ENCODE measurements at places on chromosomes 2 and 18.
A peak's percentile ranks its signal among the peaks of the same experiment; 100 is the strongest.

DNA sequence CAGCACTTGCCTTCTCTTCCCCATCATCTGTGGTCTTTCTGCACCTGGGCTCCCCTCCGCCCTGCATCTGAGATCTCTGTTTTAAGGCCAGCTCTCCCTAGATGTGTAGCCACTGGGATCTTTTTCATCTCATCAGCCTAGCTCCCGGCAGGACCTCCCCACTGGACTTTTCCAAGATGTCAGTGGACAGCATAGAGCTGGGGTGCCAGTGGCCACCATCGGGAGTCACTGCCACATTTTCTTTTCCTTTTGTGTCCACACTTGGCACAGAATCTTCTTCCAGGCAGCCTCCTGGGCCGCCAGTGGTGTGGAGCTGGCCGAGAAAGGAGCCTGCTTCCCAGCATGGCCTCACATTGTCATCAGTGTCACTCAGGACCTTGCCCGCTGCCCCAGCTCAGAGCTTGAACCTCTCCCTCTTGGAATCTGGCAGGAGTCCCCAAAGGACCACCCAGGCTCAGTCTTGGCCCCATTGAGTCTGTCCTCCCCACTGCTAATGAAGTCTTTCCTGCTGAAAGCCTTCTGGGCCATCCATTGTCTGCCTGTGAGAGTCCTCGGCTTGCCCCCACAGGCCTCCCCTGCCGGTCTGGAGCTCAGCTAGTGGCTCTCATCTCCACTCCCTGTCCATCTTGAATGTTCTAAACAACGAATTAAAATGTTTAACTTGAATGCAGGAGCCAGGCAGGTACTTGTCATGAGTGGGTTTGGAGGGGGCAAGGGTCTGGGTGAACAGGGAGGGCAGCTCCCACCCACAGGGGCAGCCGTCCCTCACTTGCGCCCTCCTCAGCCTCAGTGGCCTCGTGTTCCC is 324.4 kb downstream of the GBX2 start:
- DNase-seq, result no peak

GRCh38 chr2:162091325-162092007 is 17.5 kb upstream of the DPP4 start:
- DNase-seq, result no peak

- DNase-seq, result no peak
These were observed 200.6 kb upstream of the SIX2 start for GRCh38 chr2:45209875-45210274.

DNA sequence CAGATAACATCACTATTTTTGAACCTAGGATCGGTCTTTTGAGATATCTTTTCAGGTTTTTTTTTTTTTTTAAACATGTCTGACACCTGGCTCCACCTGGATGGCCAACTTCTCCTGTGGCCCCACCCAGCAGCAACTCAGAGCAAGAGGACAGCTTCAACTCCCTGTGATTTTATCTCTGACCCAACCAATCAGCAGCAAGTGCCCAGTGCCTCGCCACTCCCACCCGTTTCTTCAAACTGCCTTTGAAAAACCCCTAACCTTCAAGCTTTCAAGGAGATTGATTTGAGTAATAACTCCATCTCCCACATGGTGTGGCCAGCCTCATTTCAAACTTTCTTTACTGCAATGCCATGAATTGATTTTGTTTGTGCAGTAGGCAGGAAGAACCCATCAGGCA is 19.0 kb downstream of the MYO3B start:
- no peak for DNase-seq

DNA sequence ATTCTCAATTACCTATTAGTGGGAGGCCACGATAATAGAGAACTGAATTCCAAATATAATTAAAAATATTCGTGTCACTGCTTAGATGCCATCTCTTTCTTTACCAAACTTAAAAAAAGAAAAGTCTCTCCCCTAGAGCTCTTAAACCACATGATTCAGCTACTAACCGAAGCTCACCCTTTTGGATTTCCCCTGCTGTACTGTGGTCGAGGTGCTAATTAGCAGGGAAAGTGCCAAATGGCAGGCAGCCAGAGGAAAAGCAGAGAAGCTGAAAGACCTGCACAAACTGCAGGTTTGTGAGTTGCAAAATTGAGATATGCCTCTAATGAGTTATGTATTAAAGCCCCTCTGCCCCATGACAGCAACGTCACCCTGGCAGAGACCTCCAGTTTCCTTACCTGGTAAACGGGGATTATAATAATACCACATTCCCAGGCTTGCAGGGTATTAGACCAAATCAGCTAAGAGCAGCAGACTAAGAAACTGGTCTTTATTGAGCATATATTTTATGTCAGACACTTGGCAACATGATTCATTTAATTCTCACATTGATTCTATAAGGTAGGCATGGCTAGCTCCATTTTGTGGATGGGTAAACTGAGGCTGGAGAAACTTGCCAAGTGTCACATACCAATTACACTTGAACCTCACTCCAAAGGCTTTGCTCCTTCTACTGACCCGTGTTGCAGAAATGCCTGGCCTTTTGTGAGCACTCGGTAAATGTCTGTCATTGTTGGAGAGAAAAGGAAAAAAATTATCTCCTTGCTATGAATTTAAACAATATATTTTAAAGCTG is 259.7 kb downstream of the LPIN1 start:
- DNase-seq, result peak; percentile 69

DNA sequence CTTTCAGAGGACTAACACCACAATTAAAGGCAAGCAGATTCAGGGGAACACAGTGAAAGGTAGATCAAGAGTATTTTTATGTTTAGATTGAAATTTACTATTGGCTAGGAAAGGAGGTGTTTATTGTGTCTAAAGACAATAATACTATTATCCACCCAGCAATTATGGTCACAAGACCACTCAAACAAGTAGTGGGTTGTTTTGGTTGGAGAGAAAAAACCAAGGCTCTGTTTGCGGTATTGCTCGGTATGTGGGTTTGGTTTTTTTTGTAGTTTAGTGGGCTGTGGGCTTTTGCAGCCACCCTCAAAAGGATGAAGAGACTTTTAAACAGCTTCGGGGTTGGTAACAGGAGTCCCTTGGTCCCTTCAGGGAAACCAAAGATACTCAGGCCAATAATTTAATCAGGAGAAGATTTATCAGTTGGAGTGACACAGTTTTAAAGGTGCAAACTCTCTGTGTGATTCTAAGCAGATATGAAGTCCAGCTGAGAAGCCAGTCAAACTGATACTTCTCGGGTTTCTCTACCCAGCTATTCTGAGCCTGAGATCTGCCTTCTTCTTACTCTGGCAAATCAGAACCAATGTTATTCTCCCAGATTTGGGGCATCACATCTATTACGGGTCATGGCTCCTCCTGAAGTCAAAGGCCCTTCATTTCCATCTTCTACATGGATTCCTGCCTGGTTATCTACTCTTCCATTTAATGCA is 55.3 kb downstream of the DCC start:
- no peak for DNase-seq

DNA sequence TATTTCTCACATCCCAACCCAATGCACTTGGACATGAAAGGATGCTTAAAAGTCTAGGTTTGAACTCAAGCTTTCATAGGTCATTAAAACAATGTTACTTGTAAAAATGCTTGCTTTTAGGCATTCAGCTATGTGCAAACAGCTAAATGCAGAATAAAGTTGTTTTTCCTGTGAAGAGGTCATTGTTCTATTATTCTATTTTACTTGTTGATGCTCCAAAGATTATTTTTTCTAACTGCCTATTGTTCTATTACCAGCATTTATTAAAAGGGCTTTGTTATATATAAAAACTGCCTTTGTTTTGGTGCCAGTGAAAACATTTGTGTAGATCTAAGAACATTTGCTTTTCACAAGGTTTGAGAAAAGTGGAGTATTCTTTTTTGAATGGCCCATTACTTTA is 49.4 kb downstream of the TMEM178A start:
- no peak for DNase-seq

DNA sequence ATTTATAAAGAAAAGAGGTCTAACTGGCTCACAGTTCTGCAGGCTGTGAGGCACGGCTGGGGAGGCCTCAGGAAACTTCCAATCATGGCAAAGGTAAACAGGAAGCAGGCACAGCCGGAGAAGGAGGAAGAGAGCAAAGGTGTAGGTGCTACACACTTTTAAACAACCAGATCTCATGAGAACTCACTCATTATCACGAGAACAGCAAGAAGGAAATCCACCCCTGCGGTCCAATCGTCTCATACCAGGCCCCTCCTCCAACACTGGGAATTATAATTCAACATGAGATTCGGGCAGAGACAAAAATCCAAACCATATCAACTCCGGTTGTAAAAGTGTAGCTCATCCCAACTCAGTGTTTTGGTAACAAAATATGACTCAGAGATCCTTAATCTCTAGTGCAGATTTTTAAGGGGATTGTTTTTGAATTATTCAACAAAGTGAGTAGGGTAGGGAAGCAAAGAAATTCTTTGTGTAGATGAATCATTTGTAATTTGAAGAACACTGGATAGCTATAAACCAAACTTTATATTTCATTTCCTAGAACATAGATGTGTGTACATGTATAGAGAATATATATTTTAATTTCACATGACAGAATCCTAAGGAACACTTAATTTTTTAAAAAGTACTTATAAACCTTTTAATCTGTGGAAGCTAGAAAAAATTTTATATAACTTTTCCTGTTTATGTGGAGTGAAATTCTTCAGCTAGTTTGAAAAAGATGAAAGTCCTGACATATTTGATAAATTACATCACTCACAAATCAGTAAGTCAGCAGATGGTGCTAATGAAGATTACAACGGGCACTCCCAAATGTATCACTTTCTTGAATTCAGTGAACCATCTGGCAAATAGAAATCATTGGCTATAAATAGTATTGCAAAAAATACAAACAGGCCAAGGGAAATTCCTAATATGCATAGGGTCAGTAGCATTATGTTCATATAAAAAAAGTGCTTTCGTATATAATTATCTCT is 130.1 kb downstream of the OLA1 start:
- no peak for DNase-seq

GRCh38 chr2:23617167-23617810 is 232.3 kb downstream of the KLHL29 start:
- DNase-seq, result no peak

GRCh38 chr18:27750923-27751322 is 426.0 kb downstream of the CDH2 start:
- DNase-seq, result no peak

GRCh38 chr2:4618141-4618540 is 914.8 kb downstream of the DCDC2C start:
- no peak for DNase-seq

DNA sequence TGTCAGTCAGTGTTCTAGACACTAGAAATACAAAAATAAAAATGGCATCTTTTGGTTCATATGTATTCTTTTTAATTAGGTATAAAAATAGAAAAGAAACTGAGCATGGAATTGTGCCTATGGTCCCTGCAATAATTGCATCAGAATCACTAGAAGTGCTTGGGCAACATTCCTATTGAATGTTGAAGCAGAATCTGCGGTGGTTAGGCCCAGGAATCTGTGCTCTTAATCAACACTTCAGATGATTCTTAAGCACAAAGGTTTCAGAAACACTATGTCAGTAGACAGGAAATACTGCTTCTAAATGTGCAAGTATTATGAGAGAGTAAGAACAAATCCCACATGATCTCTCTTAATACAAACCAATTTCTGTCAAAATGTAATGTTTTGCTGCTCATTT is 20.3 kb upstream of the RBBP8 start:
- no peak for DNase-seq

GRCh38 chr2:74890711-74891110 is 56.8 kb downstream of the HK2 start:
- no peak for DNase-seq

- DNase-seq, result no peak
These were observed 41.1 kb upstream of the EPB41L3 start for GRCh38 chr18:5584746-5585417.

DNA sequence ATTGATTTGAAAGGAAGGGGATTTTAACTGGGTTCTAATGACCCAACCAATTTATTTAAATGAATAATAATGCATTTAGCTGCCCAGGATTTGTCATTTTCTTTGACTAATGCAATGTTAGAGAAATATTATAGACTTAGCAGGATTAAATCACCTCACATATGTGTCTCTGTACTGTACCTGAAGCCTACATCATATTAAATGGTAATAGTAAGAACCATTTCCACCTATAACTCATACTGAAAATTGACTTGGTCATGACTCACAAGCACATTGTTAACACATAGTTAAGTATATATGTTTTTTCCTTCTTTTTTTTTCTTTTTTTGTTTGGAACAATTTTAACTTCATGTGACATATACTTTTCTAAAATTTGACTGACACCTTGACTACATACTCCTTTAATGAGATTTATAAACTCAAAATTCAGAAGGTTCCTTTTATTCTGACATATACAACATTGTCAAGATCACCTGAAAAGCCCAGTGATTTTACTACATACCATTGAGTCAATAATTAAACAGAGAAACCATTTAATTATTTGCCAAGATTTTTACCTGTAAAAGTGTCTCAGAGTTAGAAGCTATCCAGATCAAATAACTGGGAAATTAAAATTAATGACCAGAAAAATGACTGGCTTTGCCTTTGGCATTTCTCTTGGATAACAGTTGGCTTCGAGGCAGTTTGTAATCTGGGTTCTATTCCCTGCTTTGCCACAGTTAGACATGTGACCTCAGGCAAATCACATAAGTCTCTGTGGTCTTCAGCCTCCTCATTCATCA is 58.8 kb upstream of the CDC42EP3 start:
- DNase-seq, result no peak

GRCh38 chr2:239238381-239238780 is 162.4 kb downstream of the HDAC4 start:
- DNase-seq, result no peak

DNA sequence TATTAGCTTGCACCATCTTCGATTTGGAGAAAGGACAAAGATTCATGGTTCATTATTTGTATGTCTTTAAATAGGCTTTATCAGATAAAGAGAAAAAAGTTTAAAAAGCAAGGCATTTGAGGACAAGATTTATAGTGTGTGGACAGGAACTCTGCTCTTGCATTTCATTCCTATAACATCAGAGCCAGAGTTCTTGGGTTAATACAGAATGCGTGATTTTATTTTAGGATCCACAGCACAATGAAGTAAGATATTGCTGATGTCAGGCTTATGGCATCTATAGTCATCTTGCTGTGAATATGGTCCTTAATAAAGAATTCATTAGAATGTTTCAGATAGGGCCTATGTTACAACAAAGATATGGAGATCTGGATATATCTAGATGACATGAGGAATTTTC is 19.7 kb downstream of the RASGRP3 start:
- no peak for DNase-seq

- no peak for DNase-seq
These were observed 171.2 kb upstream of the MYO3B start for GRCh38 chr2:170006587-170007325.

DNA sequence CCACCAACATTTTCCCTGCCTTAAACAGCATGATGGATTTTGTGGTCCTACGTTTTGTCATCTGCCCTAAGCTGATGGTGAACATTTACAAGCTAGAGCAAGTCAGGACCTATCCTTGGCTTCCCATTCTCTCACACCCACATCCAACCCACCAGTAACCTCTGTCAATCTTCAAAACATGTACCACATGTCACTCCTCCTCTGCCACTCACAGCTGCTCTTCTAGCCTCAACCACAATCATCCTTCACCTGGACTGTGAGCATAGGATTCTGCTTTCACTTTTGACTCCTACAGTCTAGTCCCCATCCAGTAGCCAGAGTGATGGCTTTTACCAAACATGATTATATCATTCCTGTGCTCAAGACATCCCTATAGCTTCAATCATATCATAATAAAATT is 279.8 kb upstream of the DLGAP1 start:
- no peak for DNase-seq

Data from activated CD4-positive, alpha-beta T cell treated with anti-CD3 and anti-CD28 coated beads, Interleukin-2, amount 50 U/mL, for 48 hours (primary cell).